Epithelial cell of prostate (primary cell): ENCODE measurements at places on chromosomes 16 and 17.

DNA sequence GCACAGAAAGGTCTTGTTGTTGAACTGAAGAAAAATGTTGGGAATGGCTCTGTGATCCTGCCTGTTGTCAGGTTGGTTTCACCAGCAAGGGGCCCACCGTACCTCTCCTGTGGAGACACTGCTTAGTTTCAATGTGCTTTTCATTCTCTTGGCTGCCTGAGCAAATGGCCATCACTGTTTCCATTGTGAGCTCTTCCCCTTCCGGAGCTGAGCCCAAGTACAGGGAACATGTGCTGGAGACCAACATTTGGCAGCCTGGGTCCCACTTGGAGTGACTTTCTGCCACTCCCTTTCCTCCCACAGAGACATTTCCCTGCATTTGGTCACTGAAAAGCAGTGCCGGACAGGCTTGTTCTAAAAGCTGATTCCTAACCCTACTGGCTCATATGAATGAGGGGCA lies 23.1 kb downstream of the GABARAPL2 start:
- DNase-seq = no peak

GRCh38 chr17:17122781-17123483 lies 80.7 kb downstream of the MPRIP start:
- no peak for DNase-seq

DNA sequence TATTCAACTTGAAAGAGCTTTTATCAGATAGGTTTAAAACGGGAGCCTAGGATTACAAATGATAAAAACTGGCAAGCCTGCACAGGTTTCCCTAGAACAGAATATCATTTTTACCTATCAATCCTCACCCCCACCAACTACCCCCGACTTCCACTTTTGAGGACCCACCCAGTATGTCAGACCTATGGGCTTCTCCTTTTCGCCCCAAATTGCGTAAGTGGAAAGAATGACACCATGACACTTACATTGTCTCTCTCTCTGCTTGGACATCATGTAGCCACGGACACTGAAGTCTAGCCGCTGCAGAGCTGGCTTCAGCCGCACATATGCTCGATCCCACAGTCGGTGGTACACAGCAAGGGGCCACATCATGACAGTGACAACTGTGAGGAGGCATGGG lies 7.4 kb upstream of the PSMC3IP start:
- DNase-seq = no peak

DNA sequence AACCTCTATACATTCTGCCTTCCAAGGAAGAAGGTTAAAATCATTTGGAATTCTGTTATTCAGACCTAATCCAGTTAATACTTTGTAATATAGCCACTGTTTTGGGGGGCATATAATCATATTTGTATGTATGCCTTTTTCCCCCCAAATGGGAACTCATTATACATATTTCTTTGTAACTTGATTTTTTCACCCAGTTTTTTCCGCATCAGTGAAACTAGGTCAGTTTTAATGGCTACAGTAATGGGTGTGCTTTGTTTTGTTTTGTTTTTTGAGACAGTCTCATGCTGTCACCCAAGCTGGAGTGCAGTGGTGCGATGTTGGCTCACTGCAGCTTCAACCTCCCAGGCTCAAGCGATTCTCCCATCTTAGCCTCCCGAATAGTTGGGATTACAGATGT lies 54.9 kb downstream of the WWP2 start:
- no peak for DNase-seq

GRCh38 chr17:4130715-4131114 lies 12.1 kb downstream of the ZZEF1 start:
- no peak for DNase-seq

- DNase-seq = no peak
Observed at GRCh38 chr16:88352261-88353200, 30.2 kb upstream of the ZNF469 start.

- DNase-seq = no peak
Observed at GRCh38 chr16:7597677-7598076, 265.0 kb downstream of the RBFOX1 start.

DNA sequence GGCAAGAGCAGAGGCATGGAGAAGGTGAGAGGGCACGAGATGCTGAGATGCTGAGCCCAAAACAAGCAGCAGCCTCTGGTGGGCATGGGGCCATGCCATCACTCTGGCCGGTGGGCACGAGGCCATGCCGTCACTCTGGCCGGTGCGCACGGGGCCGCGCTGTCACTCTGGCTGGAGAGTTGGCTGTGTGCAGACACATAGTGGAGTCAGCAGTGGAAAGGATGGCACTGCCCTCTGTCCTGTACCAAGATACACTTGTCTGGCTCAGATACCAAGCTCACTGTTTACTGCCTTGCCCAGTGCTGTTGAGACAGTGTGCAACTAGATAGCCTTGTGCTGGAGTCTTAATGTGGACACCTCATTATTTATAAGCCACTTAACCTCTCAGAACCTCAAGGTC lies 45.1 kb downstream of the CYB5D2 start:
- DNase-seq = no peak

- DNase-seq = no peak
Observed at GRCh38 chr16:35365675-35366074, 1906.3 kb downstream of the TP53TG3F start.

GRCh38 chr16:9536905-9537304 lies 445.5 kb downstream of the HAPSTR1 start:
- no peak for DNase-seq

GRCh38 chr16:86297866-86298757 lies 212.2 kb upstream of the FOXF1 start:
- DNase-seq = no peak

DNA sequence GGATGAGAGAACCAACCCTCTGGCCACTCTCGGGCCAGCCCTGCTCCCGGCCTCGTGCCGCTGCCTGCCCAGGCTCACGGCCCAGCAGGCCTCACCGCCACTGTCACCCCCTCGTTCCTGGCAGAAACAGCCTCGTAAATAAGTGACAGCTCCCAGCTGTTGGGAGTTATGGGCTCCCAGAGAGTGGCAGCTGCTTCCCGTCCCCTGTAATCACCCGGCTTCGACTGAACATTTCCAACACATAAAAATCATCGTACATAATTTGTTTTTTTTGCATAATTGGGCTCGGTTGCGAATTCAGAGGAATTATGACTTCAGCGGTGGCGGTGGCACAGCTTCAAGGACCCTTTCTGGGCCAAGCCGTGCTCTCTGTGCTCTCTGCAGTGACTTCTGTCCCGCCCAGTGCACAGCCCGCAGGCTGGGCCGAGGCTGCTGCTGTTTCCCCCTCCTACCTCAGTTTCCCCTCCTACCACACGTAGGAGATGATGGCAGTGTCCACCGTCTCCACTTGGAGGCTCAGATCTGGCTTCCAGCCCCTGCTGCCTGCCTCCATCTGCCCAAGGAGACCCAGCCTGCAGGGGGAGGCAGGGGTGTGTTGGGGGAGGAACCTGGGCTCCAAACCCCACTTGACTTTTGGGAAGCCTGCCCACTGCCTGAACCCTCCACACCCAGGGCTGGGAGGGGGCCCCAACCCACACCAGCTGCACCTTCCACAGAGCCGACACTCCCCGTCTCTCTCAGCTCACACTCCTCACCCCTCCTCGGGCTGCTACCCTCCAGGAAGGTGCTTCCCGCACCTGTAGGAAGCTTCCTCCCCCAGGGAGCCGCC lies 84.9 kb downstream of the RTN4RL1 start:
- DNase-seq = no peak

DNA sequence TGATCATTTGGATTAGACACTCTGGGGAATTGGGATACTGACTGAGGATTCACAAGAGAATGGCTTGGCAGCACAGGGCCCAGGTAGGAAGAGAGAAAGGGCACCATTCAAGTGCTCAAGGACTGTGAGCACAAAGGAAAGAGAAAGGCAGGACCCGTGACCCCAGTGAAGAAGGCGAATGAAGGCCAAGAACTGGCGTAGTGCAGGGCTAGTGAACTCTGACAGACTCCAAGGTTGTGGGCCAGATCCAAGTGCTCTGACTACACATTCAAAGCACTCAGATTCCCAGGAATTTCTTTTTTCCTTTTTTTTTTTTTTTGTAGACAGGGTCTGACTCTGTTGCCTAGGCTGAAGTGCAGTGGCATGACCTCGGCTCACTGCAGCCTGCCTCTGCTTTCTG lies 5.0 kb downstream of the GTF3C1 start:
- DNase-seq = no peak

- no peak for DNase-seq
Observed at GRCh38 chr17:41478237-41478636, 2.7 kb downstream of the KRT35 start.

- DNase-seq = no peak
Observed at GRCh38 chr16:58086381-58087208, 42.6 kb downstream of the CFAP20 start.

DNA sequence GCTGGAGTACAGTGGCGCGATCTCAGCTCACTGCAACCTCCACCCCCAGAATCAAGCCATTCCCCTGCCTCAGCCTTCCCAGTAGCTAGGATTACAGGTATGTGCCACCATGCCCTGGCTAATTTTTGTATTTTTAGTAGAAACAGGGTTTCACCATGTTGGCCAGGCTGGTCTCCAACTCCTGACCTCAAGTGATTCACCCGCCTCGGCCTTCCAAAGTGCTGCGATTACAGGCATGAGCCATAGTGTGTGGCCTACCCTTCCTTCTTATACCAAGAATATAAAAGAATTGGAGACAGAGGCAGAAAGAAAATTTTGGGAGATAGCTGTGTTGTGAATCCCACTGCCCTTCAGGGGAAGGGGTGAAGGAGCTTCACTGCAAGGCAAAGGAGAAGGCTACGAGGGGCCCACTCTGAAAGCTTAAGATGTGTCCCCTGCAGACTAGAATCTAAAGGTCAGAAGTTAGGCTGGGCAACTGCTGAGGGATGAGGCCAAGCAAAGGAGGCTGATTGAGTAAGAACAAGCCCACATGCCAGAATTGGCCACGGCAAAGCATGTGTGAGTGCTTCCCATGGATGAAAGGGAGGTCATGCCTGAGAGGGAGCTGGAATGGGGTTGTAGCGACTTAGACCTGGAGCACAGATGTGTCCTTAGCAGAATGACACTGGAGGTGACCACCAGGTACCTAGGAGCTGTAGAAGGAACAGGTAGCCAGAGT lies 8.4 kb upstream of the CRYBA1 start:
- no peak for DNase-seq

GRCh38 chr17:1179112-1179817 lies 516 bp downstream of the ABR start:
- no peak for DNase-seq

- DNase-seq = no peak
Observed at GRCh38 chr17:1606352-1606985, 22.2 kb downstream of the SLC43A2 start.

GRCh38 chr17:57889892-57890856 lies 40.3 kb upstream of the MRPS23 start:
- DNase-seq = no peak

DNA sequence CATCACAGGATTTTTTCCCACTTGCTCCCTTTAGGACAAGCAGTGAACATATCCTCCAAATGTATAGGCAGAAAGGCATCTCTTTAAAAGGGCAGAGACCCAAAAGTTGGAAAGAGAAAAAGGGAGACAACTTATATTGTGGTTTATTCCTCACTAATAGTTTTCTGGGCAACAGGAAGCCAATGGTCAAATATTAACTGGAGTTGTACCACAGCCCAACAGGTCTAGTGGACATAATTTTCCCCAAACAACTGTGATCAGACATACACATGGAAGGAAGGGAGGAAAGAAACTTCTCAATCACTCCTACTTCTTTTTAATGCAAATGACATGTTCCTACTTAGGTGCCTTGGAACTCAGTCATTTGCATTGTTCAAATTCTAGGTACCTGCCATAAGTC lies 78.4 kb downstream of the SOX9 start:
- no peak for DNase-seq

GRCh38 chr17:49445591-49445990 lies 30.9 kb upstream of the PHB1 start:
- no peak for DNase-seq
